ENCODE measurements at places on chromosomes 16 and 17. TPM values are rescaled to one million over a fixed set of nuclear protein-coding genes. Genes with fewer than 3 reads are reported as not detected.

The CIBAR2 gene
- 0.35 TPM for total RNA-seq

- H3K36me3 ChIP-seq: peaks cover 27% of the 10 kb centered on the region
- H3K4me3 ChIP-seq: no peak overlapping the region
- peak overlapping the region; percentile 52 for H3K27ac ChIP-seq
- H3K27me3 ChIP-seq: no peaks in the 10 kb centered on the region
- H3K4me1 ChIP-seq: peaks cover 30% of the 10 kb centered on the region
These were observed 47.8 kb downstream of the NFAT5 start for GRCh38 chr16:69613378-69614154.

DNA sequence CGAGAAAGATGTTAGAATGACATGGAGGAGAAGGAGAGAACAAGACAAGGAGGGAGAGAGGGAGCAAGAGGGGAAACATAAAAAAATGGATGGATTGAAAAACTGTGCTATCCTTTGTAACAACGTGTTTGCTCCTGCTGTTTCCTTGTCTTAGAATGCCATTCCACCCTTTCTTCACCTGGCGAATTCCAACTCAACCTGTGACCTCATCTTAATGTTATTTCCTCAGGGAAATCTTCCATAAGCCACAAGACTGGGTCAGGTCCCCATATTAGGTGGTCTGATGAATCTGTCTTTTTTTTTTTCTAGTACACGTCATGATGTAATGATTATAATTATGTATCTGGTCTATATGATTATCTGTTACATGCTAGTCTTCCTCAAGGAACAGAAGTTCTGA, 195.0 kb upstream of the MAF start:
- H3K4me3 ChIP-seq: no peak overlapping the region
- H3K27me3 ChIP-seq: no peaks in the 10 kb centered on the region
- DNase-seq: no peak
- H3K27ac ChIP-seq: no peak overlapping the region
- H3K4me1 ChIP-seq: no peaks in the 10 kb centered on the region
- no peaks in the 10 kb centered on the region for H3K36me3 ChIP-seq

DNA sequence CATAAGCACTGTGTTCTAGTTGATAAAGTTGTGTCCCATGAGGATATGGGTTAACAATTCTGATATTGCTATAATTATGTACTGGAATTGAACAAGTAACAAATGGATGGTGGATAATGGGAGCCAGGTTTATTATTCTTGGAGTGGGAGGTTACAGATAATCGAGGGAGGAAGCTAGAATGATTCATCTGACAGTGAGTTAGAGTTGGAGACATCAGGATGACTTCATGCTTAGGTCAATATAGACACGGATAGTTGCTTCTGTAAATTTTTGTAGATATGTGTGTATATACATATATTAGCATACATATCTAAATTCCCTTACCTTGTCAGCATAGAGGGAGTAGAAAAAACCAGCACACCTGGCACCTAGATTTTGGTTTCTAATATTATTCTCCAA, 293.4 kb downstream of the SHISA9 start:
- H3K4me3 ChIP-seq: no peak overlapping the region
- no peaks in the 10 kb centered on the region for H3K4me1 ChIP-seq
- no peak for DNase-seq
